ENCODE measurements at places on chromosomes 2 and 18. TPM values are rescaled to one million over a fixed set of nuclear protein-coding genes. Genes with fewer than 3 reads are reported as not detected.

Gene AOX1
- 22.4 TPM for total RNA-seq

Gene PDE11A
- total RNA-seq = 0.37 TPM

Gene C2orf78
- not detected for total RNA-seq

GRCh38 chr2:180368881-180369280 lies 361.8 kb upstream of the CWC22 start:
- DNase-seq = no peak

DNA sequence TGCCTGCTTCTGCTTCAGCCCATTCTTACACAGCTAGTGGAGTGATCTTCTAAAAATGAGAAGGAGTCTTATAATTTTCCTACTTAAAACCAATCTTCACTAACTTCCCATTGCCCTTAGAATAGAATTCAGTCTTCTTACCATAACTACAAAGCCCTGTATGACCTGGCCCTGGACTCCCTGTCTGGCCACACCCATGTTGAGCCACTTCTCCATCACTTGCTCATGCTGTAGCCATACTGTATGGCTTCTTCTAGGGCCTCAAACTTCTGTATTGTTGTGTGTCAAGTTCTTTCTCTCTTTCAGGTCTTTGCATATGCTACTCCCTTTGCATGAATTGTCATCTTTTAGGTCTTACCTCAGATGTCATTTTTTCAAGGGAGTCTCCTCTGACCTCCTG lies 11.2 kb downstream of the DGUOK start:
- no peak for DNase-seq

DNA sequence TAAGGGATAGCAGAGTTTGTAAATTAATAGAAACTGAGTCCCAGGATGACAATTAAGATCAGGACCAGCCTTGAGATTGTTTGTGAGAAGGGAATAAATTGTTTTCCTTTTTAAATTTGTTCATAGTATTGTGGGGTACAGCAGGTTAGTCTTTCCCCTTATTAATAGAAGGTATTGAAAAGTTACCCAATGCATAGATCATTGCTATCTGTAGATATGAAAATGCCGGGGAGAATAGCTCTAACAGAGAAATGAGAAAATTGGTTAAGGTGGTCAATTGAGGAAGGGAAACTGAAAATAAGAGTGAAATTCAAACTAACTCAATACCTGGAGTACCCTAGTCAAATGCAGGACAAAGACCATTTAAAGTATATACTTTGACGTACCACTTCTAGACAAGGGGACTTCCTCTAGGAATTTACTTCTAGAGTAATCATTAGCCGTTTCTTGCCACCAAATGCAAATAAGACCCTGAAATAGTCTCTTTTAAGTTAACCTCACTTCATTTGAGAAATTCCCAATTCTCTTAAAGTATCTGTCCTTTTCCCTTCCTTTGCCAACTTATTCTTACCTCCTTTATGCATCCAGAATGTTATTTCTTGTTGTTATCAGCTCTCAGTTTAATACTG lies 1224.4 kb upstream of the LRRTM1 start:
- DNase-seq = no peak

- no peak for DNase-seq
Measured at GRCh38 chr2:213220967-213221603, 63.2 kb upstream of the SPAG16 start.

GRCh38 chr2:216015722-216016464 lies 2.5 kb upstream of the MREG start:
- peak; percentile 33 for DNase-seq

GRCh38 chr2:29583548-29584156 lies 337.7 kb downstream of the ALK start:
- no peak for DNase-seq

DNA sequence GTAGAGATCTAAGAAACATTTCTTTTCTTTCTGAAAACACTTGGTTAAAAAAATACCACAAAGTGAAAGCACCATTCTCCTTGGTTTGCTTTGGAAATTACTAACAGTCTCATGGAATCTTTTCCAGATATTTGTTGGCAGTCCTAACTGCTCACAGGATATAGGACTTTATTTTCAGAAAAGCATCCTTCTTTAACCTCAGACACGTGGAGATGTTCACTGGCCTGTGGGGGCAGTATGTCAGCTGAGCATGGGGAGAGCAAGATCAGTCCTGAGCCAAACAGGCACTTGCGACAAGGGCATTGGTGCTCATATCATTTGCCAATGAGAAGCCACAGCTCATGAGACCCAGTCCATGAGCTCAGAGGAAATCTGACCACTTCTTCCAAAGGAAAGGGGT lies 371.9 kb downstream of the NBAS start:
- DNase-seq = no peak

DNA sequence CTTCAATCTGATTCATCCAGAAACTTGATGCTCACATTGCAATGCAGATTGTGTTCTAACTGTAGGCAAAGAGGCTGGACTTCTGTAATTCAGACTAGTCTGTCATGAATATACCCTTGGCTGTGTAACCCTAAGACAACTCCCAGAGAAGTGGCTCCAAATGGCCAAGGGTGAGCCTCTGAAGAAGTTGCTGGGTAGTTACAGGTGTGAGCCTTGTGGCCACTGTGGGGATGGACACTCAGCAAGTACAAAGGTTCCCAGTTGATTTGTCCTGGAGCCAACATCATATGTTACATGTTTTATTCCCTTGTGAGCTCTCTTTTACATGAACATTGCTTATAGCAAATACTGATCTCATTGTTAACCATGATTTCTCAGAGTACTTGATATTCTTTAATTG lies 94.8 kb upstream of the KCNJ3 start:
- no peak for DNase-seq

All from transverse colon (tissue), 4 donors.